Fibroblast of skin of back (primary cell): ENCODE measurements at places on chromosomes 11 and 22.

DNA sequence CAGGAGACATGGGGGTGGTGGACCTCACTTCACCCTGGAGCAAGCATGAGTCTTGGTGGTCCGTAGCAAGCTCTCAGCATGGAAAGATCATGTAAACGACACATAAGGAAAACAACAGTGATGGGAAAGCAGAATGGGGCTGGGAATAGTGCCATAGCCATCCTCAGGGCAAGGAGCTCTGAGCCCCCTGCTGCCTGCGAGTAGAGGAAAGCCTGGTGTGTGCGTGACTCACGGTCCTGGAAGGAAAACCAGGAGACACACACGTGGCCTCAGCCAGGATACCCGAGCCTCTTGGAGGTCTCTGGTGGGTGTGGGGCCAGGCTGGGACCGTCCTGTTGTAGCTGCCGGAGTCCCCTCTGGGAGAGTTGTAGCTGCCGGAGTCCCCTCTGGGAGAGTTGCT is 12.4 kb downstream of the SHANK3 start:
- peak; percentile 76 for DNase-seq

DNA sequence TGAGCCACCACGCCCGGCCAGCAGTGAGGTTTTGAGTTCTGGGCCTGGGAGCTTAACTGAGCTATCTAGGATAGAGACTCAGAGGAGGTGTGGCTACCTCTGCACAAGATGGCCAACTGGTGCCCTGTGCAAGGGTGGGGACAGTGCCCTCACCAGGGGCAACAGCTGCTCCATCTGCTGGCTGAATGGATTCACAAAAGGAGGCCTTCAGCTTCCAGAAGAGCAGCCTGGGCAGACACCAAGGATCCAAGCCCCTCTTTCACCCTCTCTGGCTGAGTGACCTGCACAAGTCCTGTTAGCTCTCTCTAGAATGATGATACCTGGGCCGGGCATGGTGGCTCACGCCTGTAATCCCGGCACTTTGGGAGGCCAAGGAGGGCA is 33.5 kb upstream of the BAIAP2L2 start:
- DNase-seq = no peak

GRCh38 chr11:120906766-120907165 is 117.1 kb upstream of the TBCEL start:
- DNase-seq = no peak

GRCh38 chr11:80309301-80309700 is 868.5 kb upstream of the TENM4 start:
- no peak for DNase-seq

- peak; percentile 17 for DNase-seq
These were observed 8.4 kb downstream of the LRRC10B start for GRCh38 chr11:61516675-61517572.

DNA sequence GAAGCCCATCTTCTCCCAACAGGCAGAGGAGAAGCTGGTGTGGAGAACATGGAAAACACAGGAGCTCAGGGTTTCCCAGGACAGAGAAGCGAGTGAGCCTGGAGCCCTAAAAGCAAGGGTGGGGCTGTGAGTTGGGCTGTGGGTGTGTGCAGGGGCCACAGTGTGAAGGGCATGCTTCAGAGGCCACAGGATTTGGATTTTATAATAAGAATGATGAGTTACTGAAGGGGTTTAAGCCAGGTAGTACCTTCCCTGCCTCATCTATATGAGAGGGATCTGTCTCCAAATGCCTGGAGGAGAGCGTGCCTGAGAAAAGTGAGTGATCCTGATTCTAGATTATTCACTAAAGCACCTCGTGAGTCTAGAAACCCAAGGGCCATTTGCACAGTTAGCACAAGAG is 106.8 kb downstream of the VPREB1 start:
- DNase-seq = no peak

- DNase-seq = peak; percentile 95
These were observed 57.2 kb upstream of the PRDM11 start for GRCh38 chr11:45089251-45089650.

DNA sequence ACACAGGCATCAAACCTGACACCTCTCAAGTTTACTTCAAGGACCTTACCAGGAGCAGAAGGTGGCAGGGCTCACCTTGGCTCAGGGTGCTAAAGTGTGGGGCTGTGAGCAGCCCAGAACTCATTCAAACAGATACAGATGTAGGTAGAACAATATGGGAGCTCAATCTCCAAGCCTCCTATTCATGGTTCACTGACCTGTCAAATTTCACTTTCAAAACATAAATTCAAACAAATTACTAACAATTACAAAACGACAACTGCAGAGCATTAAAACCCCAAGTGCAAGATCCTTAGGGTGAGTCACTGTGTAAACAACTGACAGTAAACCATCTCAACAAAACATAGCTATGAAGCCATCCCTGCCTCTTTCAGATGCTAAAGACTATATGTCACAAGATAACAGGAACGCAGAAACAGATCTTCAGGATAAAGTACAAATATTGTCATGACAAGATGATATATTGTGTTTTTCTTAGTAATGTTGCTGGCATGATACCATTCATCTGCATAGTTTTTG is 303.5 kb upstream of the ANO3 start:
- DNase-seq = peak; percentile 80

- no peak for DNase-seq
These were observed 4.7 kb downstream of the TNNT3 start for GRCh38 chr11:1924181-1924580.

DNA sequence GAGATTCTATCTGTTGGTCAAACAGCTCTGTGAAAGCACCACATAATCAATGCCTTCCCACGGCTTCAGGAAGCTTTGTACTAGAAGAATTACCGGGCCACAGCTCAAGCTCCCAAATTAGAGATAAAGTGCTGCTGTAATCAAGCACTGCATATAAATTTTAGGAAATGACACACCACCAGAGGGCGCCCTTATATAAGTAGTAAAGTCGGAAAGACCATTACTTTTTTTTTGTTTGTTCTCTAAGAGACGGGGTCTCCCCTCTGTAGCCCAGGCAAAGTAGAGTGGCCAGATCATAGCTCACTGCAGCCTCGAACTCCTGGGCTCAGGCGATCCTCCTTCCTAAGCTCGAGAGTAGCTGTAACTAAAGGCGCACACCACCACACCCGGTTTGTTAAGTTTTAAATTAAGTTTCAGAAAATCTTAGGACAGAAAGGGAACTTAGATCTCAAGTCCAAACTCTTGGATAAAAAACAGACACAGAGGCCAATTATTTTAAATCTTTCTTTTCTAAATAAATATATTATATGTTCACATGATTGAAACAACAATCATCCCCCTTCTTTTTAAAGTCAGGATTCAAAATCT is 32.6 kb downstream of the PRCP start:
- DNase-seq = peak; percentile 68

DNA sequence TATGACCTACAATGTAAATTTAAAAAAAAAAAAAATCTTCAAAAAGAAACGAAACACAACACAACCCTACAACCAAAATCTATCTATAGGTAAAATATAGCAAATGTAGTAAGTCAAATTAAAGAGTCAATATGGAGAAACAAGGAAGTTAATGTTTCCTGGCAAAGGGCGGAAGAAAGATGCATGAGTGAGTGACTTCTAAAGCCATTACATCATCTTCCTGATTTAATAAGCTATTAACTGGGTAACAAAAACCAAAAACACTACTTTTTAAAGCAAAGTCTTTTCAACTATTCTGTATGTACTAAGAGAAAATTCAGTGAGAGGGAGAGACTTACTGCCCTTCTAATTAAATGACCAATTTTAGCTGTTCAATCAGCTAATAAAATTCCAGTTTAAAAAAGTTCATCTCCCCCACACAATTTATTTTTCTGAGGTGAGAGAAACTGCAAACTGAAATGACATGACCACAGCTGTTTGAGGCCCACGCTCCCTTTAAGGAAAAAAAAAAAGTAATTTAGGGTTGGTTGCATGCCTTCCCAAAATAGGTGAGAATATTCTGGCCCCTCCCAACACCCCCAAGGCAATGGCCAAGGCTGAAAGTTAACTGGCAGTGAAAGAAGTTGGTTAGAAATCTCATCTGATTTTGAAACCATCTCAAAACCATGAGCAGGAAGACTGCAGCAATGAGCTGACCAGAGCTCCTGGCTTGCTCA is 5.9 kb downstream of the SF1 start:
- DNase-seq = no peak

- DNase-seq = no peak
These were observed 138.1 kb downstream of the MAML2 start for GRCh38 chr11:96204721-96205459.

DNA sequence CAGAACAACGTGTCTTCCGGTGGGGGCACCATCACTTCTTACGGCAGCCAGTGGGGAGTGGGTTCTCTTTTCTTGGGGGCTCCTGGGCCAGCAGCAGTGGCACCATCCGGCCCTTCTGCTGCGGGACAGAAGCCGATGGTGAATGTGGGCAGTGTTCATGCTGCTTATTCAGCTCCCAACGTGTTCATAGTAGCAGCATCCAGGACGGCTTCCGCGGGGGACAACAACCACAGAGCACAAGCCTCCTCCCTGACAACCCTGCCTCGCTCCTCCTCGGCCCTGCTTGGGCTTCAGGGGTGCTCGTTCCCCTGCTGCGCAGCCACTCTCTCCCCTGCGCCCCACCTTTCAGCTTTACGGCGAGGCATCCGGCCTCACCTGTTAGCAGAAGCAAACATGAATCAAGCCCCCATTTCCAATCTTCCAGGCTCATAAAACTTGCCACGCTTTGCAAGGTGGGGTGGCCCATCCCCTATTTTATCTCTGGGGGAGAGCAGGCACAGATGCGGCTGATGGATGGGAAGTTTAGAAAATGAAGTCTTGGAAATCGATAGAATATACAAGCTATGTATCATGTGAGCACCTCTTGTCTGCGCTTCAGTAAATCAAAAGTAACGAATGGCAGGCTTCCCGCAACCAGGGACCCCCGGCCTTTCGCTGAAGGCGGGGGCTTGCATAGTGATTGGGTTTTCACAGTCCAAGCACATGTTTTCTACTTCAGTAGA is 191.8 kb upstream of the NECTIN1 start:
- no peak for DNase-seq

- peak; percentile 83 for DNase-seq
These were observed 8.3 kb downstream of the FXYD2 start for GRCh38 chr11:117816151-117816741.

DNA sequence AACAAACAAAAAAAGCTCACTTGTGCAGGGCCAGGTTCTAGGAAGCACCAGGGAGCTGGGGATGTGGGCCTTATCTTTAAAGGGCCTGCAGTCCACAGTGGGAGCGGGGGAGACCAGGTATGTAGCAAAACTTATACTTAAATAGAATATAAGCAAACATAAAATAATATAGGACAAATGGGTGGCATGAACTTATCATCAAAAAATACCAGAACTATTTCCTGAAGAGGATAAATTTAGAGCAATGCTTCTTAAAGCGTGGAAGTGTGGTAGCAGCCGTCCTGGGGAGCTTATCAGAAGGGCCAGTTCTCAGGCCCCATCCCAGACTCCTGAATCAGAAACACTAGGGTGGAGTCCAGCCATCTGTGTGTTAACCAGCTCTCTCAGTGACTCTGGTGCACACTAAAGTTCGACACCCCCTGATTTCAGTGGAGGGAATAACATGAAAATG is 9.3 kb downstream of the VPS26B start:
- no peak for DNase-seq

GRCh38 chr11:113831314-113831713 is 44.1 kb downstream of the USP28 start:
- no peak for DNase-seq

- DNase-seq = no peak
These were observed 75.7 kb upstream of the MYO18B start for GRCh38 chr22:25666308-25666707.

DNA sequence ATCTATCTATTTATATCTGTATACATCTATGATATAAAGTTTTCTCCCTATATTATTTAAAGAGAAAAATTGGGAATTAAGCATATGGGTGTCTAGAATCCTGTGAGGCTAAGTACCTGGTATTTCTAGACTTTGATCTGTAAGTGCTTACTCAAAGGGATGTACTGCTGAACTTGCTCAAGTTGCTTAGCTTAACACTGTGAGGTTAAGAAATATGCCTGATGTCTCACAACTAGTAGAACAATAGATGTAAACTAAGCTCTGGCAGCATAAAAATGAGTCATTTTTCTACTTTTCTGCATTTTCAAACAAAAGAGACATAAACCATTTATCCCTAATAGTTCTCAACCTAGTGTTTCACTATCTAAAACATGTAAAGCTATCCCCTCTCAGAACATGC is 744.4 kb upstream of the ANO3 start:
- no peak for DNase-seq

DNA sequence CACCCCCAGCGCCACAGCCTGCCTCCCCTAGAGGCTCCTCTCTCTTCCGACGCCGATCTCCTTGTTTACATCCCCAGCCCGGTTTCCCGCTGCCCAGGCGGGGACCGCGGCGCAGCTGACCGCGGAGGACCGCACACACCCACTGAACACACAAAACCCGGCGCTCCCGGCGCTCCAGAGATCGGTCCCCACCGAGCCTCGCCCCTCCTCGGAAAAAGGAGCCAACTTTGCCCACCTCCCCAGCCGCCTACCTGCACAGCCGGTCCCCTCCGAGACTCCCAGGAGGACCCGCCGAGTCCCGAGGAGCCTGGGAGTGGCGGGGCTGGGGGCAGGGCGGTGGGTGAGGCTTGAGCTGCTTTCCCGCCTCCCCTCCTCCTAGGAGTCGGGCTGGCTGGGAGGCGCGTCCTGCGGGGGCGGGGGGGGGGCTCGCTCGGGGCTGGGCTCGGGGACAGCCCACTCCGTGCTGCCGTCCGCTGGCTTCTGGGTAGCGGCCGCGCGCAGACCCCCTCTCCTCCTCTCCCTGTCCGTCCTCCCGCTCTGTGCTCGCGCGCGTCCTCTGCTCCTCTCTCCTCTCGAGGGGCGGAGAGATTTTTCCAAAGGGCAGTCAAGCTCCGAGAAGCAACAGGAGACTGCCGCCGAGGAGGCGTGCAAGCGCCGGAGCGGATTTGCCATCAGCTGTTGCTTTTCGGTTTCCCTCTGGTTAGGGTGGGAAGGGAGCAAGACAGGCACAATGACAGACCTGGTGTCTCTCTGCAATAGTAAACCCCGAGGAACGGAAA is at the start of gene FXYD6:
Gene FXYD6, minus strand, starts transcription at position 318 of the 779 bp plus-strand sequence. CDS start 33,882 bp downstream, outside the sequence.
- peak; percentile 21 for DNase-seq

- DNase-seq = no peak
These were observed 511.2 kb upstream of the RAG2 start for GRCh38 chr11:37109286-37109585.

DNA sequence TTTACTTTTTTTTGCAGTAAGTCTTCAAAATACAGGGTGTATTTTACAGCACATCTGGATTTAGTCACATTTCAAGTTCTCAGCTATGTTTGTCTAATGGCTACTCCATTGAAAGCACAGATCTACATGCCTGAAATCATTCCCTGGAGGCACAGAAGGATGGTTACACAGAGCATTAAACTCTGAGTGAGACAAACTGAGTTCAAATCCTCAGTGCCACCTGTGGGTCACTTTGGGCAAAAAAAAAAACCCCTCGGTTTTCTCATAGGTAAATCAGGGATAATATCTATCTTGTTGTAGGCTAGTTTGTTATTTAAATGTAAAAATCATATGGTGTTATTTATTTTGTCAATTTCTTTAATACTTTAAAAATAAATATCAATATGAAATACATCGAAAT is 7.7 kb downstream of the ANKRD49 start:
- no peak for DNase-seq
